ENCODE measurements at places on chromosomes 1 and 21. TPM values are rescaled to one million over a fixed set of nuclear protein-coding genes. Genes with fewer than 3 reads are reported as not detected.

The MCOLN2 gene
- not detected for total RNA-seq

The HSPB7 gene
- not detected for total RNA-seq

The TTC39A gene
- total RNA-seq, result 0.94 TPM

The ZMPSTE24 gene
- 39.8 TPM for total RNA-seq

The S100B gene
- 9.4 TPM for total RNA-seq

The LENEP gene
- 2.5 TPM for total RNA-seq

The S100A16 gene
- 9.7 TPM for total RNA-seq

The MTR gene
- 48.5 TPM for total RNA-seq

The ZMYND12 gene
- 0.63 TPM for total RNA-seq

The SMIM12 gene
- total RNA-seq, result 15.0 TPM

The SPRR3 gene
- total RNA-seq, result not detected

The RIT1 gene
- total RNA-seq, result 33.8 TPM

The OPTC gene
- not detected for total RNA-seq

The LCE2A gene
- not detected for total RNA-seq

The DNASE2B gene
- total RNA-seq, result not detected

The GART gene
- total RNA-seq, result 117 TPM

The NEGR1 gene
- 34.7 TPM for total RNA-seq

The OR2L8 gene
- total RNA-seq, result 5.0 TPM

The DMRTA2 gene
- 5.3 TPM for total RNA-seq

The PODN gene
- 0.94 TPM for total RNA-seq

The ACTL8 gene
- not detected for total RNA-seq

The MORN1 gene
- total RNA-seq, result 20.7 TPM

The NHLH2 gene
- 1.9 TPM for total RNA-seq

The ATF3 gene
- total RNA-seq, result 1.9 TPM

The PLXNA2 gene
- total RNA-seq, result 145 TPM

The PGBD5 gene
- 23.5 TPM for total RNA-seq

The REN gene
- not detected for total RNA-seq

The TNFRSF4 gene
- total RNA-seq, result not detected
